ENCODE measurements at places on chromosomes 2 and 18.

DNA sequence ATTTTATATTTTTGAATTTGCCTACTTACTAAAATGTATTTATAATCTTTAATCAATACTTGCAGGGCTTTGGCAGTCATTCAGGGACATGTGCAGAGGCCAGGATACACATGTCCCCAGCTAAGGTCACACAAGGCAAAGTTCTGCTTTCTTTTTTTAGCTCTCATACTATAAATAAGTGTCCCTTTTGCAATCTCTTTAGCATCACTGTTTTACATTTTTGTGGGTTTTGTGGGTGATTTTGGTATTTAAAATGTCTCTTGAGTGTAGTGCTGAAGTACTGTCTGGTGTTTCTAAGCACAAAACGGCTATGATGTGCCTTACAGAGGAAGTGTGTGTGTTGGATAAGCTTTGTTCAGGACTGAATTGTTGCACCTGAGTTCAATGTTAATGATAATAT is 309.0 kb upstream of the GULP1 start:
- DNase-seq: no peak

DNA sequence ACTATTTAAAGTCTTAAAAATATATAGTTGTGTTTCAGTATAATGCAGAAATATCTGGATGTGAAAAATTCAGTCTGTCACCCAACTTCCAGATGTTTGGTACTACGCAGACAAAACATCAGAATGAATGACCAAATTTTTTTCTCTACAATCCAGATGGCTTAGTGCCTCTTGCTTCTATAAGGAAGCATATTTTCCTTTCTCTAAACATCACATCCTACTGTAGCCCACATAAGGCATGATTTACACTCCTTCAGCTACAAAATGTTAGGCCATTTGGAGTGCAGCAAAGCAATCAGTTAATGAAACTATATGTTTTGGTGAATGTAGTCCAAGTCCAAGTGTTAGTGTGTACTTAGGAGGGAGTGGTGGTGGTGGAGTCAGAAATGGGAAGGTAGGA is 162.9 kb upstream of the SIX2 start:
- no peak for DNase-seq

GRCh38 chr18:73232933-73233332 is 365.1 kb upstream of the NETO1 start:
- DNase-seq: no peak

DNA sequence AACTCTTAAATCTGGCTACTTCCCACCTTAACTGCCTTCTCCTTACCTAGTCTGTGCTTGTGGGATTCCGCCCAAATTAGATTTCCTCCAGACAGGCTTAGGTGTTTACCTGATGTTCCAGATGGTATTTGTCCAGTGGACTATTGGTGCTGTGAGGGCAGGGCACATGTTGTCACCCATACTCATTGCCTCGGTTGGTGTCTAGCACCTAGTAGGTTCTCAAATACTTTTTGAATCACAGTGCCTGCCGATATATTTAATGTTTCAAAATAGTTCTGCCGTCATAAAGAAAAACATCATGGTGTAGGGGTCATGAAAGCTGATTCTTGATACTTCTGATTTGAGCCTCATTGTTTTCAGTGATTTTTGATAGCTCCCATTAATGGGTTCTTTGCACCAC is 1.1 kb downstream of the SEPTIN2 start:
- no peak for DNase-seq

GRCh38 chr2:48693066-48693465 is 62.5 kb downstream of the LHCGR start:
- DNase-seq: no peak

Data from stimulated activated CD8-positive, alpha-beta memory T cell treated with anti-CD3 and anti-CD28 coated beads, Interleukin-15, amount 100 ng/mL, for 48 hours (primary cell).